ENCODE measurements at places on chromosomes 2 and 18. TPM values are rescaled to one million over a fixed set of nuclear protein-coding genes. Genes with fewer than 3 reads are reported as not detected.

Gene CLEC4F
- not detected for total RNA-seq

Gene PLCL1
- not detected for total RNA-seq

Gene UGT1A3
- total RNA-seq: not detected

Gene REG1A
- not detected for total RNA-seq

Gene TUBA3E
- 3.6 TPM for total RNA-seq

Gene ASNSD1
- 35.3 TPM for total RNA-seq

Gene IFIH1
- 1.2 TPM for total RNA-seq

Gene IRS1
- 15.6 TPM for total RNA-seq

Gene MC4R
- not detected for total RNA-seq

Gene INPP5D
- 0.70 TPM for total RNA-seq

Gene PID1
- total RNA-seq: 4.0 TPM

Gene DSC3
- 1.6 TPM for total RNA-seq

Gene MYO5B
- 9.4 TPM for total RNA-seq

Gene TBR1
- not detected for total RNA-seq

Gene IL36B
- 0.17 TPM for total RNA-seq

Gene ANKRD30BL
- not detected for total RNA-seq

Gene EFR3B
- 10.1 TPM for total RNA-seq

Gene ANTXR1
- 147 TPM for total RNA-seq

Gene GDF7
- total RNA-seq: 0.09 TPM

Gene GRHL1
- 1.3 TPM for total RNA-seq

Gene C18orf32
- 22.0 TPM for total RNA-seq

Gene CHAC2
- 11.9 TPM for total RNA-seq

Gene TMEM200C
- not detected for total RNA-seq

All from A549 treated with Mapracorat at 1 μM for 4 hours (cell line).